ENCODE measurements at places on chromosomes 1 and 21.
A peak's percentile ranks its signal among the peaks of the same experiment; 100 is the strongest.

DNA sequence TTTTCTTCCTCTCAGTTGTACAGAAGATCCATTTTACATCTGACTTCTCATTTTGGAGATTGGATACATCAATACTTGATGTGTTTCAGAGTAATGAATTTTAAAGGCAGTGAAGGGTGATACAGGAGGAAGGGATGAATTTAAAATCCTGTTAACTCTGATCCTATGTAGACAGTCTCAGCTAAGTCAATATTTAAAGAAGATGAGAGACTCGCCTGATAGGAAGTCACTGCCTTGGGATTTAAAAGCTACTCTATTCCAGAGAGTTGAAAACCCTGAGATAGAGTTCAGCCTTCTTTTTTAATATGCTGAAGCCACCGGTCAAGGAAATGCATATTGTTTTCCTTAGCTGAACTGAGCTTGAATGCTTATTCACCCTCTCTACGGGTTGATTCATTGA lies 42.7 kb downstream of the HUNK start:
- no peak for DNase-seq

DNA sequence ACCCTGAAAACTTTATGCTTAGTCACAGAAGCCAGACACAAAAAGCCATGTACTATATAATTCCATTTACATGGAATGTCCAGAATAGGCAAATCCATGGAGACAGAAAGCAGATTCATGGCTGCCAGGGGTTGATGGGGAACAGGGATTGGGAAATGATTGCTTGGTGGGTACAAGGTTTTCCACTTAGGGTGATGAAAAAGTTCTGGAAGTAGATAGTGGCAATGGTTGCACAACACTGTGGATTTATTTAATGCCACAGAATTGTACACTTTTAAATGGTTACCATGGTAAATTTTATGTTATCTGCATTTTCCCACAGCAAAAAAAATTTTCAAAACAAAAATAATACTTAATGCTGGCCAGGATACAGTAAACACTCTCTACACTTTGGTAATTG lies 40.6 kb downstream of the ENAH start:
- no peak for DNase-seq

DNA sequence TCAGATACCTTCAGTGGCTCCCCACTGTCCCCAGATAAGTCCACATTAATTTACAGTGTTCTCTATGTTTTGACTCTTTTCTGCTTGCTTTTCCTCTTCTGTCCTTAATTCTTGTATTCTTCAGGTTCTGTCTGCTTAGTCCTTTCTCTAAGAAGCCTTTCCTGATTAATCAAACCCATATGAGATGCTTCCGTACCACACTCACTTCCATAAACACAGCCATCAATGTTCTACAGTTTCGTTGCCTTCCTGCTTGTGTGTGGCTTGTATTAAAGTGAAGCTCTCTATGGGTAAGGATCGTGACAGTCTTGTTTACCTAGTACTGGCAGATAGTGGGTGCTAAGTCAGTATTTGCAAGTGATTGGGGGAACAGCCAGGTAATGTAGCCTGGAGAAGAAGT lies 75.9 kb downstream of the PRDM2 start:
- DNase-seq: no peak

GRCh38 chr1:29245876-29246275 lies 9.6 kb downstream of the PTPRU start:
- no peak for DNase-seq

DNA sequence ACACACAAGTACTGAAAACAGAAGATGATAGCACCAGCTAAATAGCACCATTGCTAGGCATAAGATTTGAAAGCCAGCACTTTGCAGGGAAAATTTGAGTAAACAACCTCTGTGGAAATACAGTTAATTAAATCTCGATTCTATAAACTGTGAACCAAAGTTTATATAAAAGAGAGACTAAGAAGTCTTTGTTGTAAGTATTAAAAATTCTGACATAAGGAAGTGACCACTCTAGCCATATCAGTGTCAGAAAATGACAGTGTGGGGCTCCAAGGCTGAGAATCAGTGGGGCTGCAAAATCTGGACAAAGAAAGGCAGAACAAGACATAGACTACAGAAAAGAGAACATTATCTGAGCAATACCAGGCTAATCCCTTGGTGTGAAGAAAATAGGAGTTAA lies 292.2 kb downstream of the ST6GALNAC3 start:
- no peak for DNase-seq

DNA sequence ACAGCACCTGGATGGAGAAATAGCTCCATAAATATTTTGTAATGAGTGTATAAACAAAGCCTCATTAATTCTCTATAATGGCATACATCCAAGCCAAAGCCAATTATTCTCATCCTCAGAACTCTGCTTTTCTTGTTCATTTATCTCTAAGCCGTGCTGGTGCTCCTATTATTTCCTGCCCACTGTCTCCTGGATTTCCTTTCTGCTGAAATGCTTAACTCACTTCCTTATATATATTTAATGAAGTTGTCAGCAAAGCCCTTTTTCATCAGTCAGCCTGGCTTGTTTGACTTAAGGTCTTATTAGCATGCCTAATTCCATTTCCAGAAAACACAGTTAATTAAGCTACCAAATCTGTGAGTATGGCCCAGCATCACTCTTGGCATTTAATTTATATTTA lies 93.4 kb downstream of the SLC25A24 start:
- DNase-seq: no peak

DNA sequence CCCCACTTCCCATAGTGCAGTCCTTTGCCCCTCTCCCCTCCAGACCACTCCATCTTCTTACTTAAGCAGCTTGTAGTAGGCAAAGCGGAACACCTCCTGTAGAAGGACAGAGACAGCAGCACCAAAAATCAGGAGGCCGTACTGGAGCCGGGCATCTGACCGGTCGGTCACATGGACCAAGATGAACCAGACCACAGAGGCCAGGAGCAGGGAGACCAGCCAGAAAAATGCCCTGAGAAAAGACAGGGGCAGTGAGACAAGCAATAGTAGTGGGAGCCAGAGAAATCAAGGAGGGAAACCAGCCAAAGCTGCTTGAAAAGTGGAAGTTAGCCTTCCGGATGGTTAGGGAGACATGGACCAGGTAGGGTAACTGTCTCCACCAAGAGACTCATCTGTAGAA lies 920 bp downstream of the APH1A start:
- no peak for DNase-seq

DNA sequence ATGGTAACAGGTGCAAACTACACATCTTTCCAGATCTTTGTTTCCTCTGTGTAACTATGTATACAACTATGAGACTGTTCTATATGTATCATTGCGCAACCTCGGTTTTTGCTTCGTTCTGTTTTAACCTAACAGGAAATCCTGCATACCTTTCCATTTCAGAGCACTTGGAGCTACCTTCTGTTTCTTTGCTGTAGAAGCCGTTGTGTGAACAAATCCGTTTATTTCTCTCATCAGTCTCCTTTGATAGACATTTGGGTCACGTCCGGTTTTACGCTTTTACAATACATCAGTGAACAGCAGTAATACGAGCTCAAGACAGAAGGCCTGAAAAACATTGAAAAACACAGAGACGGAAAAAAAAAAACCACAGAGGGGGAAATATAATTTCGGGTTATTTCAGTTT lies 10.5 kb downstream of the ATP5IF1 start:
- no peak for DNase-seq

GRCh38 chr1:9201401-9202239 lies 33.0 kb upstream of the H6PD start:
- no peak for DNase-seq

DNA sequence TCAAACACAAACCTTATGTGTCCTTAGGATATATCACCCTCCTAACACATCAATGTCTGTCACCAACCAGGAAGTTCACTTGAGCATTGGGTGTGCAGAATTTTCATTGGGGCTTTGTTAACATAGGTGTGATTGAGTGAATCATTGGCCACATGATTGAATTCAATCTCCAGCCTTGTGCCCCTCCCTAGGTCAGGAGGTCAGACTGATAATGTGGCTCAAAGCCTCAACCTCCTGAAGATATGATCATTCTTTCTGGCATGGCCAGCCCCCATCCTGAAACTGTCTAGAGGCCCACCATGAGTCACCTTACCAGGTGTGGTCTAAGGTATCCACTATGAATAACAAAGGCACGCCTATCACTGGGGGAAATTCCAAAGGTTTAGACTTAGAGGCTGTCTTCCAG lies 90.1 kb downstream of the PKN2 start:
- no peak for DNase-seq

GRCh38 chr1:208724079-208724478 lies 479.9 kb upstream of the PLXNA2 start:
- DNase-seq: no peak

DNA sequence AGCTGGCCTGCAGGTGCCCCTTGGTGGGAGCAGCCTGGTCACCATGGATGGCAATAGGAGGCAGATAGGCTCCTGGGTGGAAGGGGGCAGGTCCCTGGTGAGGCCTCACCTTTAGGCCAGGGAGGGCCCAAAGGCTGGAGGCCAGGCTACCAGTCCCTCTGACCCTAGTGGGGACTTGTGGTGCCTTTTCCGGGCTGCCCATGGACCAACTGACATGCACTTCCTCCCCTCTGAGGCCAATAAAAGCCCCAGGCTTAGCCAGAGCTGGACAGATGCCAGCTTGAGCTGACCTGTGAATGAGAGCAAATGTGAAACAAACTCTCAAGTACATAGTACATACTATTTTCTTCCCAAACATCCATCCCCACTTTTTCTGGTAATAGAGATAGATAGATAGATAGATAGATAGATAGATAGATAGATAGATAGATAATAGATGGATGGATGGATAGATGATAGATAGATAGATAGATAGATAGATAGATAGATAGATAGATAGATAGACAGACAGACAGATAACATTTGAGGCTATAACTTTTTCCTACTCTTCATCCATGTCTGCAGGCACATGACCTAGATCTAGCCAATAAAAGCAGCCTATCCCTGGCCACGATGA lies 9.2 kb upstream of the CTTNBP2NL start:
- no peak for DNase-seq

DNA sequence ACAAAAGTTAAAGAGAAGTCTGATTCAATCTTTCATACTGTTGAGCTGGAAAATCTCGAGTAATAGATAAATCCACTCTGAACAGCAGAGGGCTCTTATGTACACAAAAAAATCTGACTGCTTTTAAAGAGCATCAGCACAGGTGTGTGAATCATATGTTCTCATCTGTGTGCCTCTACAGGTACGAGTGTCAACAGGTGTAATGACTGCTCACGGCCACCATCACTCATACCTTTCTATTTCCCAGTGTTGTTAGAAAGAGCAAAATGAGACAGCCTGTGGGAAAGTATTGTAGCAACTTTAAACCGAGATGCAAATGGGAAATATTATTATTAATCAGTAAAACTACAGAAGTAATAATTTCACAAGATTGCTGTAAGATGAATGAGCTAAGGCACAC lies 49.0 kb upstream of the SCAF4 start:
- DNase-seq: no peak

DNA sequence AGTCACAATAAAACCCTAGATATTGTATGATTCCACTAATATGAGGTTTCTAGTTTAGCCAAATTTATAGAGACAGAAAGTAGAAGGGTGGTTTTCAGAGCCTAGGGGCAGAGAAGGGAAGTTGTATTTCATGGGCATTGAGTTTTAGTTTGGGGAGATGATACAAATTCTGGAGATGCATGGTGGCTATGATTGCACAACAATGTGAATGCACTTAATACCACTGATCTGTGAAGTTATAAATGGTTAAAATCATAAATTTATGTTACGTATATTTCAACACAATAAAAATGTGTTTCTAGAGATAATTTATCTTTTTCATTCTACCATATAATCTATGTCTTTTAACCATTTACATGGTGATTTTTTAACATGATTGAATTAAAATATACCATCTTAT lies 779.3 kb upstream of the BRINP3 start:
- DNase-seq: no peak

- DNase-seq: no peak
These were observed at the start of gene FMO5 for GRCh38 chr1:147225193-147225730. TSS of gene FMO5 (minus strand) at chr1:147225339. CDS start at chr1:147225029, 310 bp downstream.

- DNase-seq: no peak
These were observed 55.0 kb downstream of the KAZN start for GRCh38 chr1:14653461-14653960.

GRCh38 chr1:179828554-179829110 lies 49.0 kb downstream of the TOR1AIP2 start:
- no peak for DNase-seq

DNA sequence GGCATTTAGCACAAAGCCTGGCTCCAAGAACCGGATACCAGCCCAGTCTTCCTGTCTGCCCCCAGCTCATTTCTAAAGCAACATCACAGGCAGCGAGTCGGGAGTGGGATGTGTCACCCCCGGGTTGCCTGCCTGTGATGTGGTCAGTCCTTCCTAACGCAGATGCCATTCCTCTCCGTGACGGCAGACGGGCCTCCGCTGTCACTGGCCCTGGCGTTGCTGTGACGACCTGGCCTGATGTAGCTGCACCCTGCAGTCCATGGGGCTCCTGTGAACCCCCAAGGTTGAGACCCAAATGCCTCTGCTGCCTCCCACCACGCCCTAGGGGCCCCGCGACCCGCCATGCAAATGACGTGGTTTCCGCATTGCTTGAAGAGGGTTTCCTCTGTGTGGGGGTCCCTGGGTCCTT lies 12.3 kb downstream of the TNFRSF1B start:
- DNase-seq: peak; percentile 83

DNA sequence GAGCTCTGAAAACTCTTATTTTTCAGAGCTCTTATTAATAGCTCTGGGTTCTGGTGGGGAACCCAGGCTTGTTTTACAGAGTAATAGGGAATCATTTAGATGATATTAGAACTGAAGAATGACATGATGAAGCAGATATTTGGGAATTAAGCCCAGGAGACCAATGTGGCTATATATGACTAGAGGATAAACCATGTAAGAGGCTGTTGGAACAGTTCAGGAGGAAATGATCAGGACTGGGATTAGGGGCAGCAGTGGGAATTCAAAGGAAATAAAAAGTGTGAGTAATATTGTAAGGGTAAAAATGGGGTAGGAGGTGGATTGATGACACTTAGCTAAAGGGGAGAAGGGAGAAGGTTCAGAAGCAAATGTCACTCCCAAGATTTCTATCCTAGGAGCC lies 58.6 kb downstream of the GIPC2 start:
- DNase-seq: no peak

- no peak for DNase-seq
These were observed 346.7 kb downstream of the NUF2 start for GRCh38 chr1:163668472-163668871.

GRCh38 chr1:109847251-109847650 lies 63.4 kb upstream of the CSF1 start:
- DNase-seq: no peak

DNA sequence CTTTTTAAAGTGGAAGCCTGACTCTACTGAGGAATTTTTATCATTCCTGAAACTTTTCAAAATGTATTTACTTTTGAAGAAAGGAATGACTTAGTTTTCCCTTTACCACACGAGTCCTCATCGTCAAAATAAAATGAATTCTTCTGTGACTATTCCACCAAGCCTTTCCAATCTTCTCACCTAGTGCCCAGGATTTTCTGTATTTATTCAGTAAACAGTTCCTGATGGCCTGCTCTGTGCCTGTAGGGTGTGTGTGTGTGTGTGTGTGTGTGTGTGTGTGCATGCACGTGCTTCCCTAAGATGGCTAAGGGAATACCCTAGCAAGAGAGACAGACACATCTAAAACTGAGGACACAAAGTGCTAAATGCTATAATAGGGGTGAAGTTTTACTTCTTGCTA lies 395.0 kb upstream of the USP24 start:
- DNase-seq: no peak
